ENCODE measurements at places on chromosomes 2 and 18.

DNA sequence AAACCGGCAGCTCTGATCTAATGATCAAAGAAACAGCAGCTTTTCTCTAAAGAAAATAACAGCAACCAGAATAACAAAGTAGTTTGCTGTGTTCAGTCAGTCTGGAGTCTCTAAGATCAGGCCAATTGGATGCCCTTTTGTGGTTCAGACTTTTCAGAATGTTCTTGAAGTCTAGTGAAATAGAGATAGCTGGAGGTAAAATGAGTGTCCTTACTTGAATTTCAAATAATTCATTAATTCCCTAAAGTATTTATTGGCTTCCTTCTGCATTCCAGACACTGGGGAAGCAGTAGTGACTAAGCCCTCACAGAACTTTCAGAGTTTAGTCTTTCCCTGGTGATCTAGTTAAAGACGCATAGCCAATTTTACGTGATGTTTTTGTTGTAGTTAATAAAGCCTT lies 58.7 kb downstream of the C18orf54 start:
- peak; percentile 70 for DNase-seq

- no peak for DNase-seq
Measured at GRCh38 chr2:124575497-124575896, 550.4 kb downstream of the CNTNAP5 start.

GRCh38 chr2:64419596-64420165 lies 34.3 kb upstream of the LGALSL start:
- DNase-seq, result no peak

- no peak for DNase-seq
Measured at GRCh38 chr2:197893403-197894177, 89.2 kb downstream of the PLCL1 start.

DNA sequence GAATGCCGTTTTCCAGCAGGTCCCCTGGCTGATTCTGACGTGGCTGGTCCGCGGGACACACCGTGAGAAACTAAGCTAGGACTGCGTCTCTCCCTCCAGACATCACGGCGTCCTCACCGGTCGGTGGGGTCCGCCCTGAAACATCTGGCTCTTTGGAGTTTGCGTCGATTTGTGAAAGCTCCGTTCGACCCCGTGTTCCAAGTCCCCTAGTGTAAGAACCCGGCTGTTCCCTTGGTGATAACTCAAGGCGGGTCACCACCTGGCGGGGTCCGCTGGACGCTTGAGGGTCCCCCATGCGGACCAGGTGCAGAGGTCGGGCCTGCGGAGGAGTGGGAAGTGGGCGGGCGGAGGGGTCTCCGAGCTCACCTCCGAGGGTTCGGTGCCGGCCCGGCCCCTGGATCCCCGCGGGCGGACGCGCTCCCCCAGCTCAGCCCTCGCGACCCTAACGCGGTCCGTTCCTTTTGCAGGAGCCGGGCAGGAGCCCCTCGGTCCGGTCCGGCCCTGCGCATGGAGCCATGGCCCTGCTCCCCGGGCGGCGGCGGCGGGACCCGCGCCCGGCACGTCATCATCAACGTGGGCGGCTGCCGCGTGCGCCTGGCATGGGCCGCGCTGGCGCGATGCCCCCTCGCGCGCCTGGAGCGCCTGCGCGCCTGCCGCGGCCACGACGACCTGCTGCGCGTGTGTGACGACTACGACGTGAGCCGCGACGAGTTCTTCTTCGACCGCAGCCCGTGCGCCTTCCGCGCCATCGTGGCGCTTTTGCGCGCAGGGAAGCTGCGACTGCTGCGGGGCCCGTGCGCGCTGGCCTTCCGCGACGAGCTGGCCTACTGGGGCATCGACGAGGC lies 65.6 kb downstream of the KCNG2 start:
- no peak for DNase-seq

DNA sequence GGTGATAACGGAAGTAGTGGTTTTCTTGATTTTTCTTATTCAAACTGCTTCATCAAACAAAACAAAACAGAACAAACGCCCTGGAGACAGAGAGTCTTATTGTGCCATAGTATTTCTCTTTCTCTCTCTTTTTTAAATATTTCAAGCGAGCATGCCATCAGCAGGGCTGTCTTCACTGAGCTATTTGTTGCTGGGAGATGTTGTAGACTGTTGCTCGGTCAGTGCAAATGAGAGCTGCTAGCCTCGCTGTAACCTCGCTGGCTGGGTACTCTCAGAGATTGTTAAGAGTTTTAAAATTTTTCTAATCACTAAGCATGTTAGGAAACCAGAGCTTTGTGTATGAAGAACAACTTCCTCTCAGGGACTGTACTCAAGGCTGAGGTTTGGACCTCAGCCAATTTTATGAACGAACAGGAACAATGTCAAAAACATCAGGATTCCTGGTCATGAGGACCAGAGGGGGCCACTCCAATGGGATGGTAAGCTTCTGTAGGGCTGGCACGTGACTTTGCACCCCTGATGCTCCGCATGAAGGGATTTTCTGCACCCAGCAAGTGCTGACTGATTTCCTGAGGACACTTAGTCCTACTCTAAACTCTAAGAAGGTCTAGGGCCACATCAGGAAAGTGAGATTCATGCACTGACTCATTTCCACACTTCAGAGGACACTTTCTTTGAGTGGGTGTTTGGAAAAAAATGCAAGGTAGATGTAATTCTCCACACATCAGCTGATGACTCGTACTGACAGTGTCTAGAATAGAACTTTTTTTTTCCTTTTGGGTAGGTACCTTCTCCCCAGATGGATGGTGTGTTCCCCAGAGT lies 59.8 kb upstream of the IL1R1 start:
- DNase-seq, result peak; percentile 87

DNA sequence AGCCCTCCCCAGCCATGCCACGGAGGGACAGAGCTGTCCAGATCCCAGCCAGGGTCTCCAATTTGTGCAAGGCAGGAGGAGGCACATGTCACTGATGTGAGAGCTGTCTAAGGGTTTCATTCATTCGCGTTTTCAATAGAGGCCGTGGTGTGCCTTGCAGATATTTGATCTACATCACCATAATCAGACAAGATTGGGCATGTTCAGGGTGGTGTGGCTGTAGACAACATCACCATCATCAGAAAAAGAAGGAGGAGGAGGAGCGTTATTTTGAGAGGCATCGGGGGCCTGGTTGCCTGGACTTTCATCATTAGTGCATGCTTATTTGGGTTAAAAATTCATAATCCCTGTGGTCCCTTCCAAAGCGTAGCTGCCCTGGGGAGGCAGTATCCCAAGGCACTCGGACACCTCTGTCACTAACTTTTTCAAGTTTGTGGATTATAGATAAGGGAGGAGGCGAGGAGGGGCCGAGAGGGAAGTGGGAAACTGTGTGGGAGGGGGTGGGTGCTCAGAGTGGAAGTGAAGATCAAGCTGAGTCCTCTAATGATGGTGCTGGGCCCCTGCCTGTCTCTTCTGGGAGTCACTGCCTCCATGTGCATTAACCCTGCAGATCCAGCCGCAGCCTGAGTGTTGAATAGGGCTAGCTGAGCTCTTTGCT lies 194.1 kb downstream of the CTIF start:
- no peak for DNase-seq
